ENCODE measurements at places on chromosomes 3 and 15.

DNA sequence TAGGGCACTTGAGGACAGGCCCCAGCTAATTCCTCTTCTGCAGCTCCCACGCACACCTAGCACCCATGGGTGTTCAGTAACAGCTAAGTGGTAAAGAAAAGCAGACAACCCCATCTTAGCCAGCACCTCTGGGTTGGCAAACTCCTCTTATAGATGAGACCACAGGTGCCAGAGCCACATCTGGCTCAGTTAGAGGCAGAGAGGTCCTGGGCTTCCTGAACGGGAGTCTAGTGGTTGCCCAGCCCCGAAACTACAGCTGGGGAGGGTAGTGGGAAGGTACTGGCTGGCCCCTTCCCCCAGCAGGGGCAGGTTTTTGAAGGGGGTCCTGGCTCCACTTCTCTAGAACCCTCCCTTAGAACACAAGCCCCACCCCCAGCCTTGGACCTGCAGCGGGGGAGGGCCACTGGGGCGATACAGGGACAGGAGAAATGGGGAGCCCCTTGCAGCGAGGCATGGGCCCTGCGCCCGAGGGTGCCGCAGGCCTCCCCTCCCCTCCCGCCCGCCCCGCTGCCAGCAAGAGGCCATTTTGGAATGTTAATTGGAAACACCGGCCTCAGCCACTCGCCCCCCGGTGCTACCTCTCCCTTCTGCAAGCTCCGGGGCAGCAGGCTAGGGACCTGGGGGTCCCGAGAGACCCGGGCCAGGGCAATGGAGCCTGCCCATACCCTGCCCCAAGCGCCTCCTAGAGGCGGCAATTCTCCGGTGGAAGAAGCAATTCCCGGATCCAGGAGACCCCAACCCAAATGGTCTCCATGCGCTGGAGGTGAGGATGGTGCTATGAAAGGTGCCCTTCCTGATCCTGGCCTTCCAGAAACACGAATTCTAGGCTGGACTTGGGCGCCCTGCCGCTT is 1.5 kb downstream of the DUSP7 start:
- DNase-seq: no peak

GRCh38 chr15:48851956-48852355 is 26.0 kb upstream of the EID1 start:
- DNase-seq: no peak

DNA sequence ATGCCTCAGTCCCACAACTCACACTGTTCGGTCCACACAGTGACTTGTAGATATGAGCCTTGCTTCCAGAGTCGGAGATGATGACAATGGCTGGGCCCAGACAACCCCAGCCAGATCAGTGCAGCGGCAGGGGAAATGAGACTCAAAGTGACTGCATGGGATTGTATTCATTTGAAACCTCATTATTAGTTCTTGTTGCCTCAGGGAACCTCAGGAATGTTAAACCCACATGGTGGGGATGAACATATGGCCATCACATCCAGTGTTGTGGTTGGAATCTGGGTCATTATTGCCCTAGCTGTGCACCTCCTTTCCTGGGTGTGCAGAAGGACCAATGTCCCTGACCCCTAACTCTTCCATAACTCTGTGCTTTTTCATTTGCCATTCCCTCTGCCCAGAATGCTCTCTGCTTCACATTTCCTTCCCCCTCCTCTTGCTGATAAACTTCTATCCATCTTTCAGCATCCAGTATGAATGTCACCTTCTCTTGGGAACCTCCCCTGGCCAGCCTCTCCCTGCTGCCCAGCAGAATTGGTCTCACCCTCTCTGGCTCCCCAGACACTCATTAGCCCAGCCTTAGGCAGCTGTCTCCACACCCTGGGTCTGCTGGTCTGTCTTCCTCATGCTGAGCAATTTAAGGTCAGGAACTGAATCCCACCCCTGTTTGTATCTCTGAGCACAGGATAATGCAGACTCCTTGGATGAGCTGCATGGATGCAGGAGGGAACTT is 67.0 kb upstream of the TNFAIP8L3 start:
- no peak for DNase-seq

GRCh38 chr3:99646107-99646435 is 7.7 kb downstream of the COL8A1 start:
- DNase-seq: no peak

DNA sequence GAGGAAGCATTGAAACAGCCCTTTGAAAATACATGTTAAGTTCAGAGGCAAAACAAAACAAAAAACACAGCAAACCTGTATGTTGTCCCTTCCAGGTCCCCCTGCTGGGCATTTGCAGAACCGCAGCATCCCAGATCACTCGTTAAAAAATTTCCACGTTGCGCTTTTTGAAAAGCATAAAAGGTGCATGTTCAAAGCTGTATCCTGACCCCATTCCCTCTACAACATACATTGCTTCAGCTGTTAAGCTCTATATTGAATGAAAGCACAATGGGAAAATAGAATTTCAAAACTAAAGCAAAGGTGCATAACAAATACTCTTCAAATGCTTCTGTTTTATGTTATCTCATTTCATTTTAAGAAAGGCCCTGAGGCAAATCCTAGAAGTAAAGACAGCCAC is 328.3 kb downstream of the THSD4 start:
- peak; percentile 77 for DNase-seq

GRCh38 chr15:41557673-41558399 is 1.2 kb upstream of the TYRO3 start:
- peak; percentile 57 for DNase-seq

DNA sequence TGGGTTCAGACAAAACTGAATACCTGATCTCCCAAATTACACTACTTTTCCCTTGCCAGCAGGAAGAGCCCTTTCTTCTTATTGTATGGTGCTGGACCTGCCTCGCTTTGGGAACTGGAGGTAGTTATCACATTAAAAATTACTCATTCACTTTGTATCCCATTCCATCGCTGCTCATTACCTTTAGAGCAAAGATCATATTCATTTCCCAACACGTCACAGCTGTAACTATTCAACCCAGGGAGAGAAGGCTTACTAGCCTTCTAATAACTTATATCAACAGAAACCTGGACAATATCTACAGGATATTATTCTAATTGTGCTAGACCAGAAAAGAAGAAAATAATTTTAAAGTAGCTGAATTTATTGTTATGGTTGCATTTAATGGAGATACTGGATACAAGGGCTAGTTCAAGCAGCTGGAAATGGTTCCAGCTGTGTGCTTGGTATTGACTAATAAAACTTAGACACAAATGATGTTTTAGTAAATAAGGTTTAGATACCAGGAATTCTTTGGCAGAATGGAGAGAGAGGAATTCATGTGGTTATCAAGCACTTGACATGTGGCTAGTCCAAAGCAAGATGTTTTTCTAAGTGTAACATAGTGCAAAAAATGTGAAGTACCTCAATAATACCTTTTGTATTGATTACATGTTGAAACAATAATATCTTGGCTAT is 656.3 kb downstream of the ROBO1 start:
- DNase-seq: no peak

Measured in A549 (cell line).